ENCODE measurements at places on chromosomes 5 and 9.

DNA sequence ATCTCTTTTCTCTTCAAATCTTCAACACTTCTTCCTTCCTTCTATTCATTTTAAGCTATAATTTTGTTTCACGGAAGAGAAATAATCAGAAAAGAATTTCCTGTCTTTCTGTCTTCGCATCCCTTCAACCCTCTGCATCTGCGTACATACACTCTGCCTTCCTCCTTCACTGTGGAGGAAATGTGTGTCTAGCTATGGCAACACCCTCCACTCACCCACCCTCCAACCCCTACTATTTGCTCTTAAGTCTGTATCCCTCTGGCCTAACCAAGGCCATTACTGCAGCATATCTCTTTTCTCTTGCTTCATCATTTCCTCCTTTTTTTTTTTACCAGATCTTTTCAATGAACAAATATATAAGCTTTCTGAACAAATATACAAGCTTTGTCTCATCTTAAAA, 105.7 kb upstream of the NUDT12 start:
- no peak for DNase-seq

- peak; percentile 83 for DNase-seq
These were observed 617.4 kb downstream of the SLCO4C1 start for GRCh38 chr5:101678481-101679193.

- DNase-seq = no peak
These were observed at the start of gene NEK6 for GRCh38 chr9:124257844-124258606. NEK6 (plus strand) TSS chr9:124257949; CDS start chr9:124301965, 44,016 bp downstream.

- DNase-seq = no peak
These were observed 29.8 kb upstream of the SMC5 start for GRCh38 chr9:70229026-70229425.

DNA sequence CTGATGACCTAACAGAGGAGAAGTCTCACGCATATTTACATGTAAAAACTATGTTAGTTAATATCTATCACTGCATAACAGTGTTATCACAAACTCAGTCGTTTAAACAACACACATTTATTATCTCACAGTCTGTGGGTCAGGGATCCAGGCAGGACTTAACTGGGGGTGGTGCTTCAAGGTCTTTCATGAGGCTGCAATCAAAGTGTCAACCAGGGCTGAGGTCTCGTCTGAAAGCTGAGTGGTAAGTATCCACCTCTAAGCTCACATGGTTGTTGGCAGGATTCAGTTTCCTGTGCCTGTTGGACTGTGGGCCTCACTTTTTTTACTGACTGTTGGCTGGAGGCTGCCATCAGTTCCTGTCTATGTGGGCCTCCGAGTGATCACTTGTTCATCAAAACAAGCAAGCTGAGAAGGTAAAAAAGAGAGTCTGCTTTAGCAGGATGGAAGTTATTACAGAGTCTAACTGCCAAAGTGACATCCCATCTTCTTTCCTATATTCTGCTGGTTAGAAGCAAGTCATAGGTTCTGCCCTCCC, 188.6 kb downstream of the CARTPT start:
- DNase-seq = no peak

All from GM23338 (cell line).